ENCODE measurements at places on chromosomes 2 and 18. TPM values are rescaled to one million over a fixed set of nuclear protein-coding genes. Genes with fewer than 3 reads are reported as not detected.
A peak's percentile ranks its signal among the peaks of the same experiment; 100 is the strongest.

Gene VRK2
- total RNA-seq: 29.7 TPM

Gene RRM2
- total RNA-seq: 16.1 TPM

Gene NCKAP5
- total RNA-seq: 0.20 TPM

Gene MYCN
- total RNA-seq: not detected

Gene DCC
- not detected for total RNA-seq

Gene PLEK
- total RNA-seq: 368 TPM

- DNase-seq: peak; percentile 13
- no peak overlapping the region for H3K4me3 ChIP-seq
- H3K27ac ChIP-seq: no peak overlapping the region
- peaks cover 3% of the 10 kb centered on the region for H3K27me3 ChIP-seq
- H3K36me3 ChIP-seq: no peaks in the 10 kb centered on the region
Observed at GRCh38 chr2:102686479-102687439, 67.4 kb downstream of the SLC9A2 start.

- H3K4me3 ChIP-seq: no peak overlapping the region
- H3K36me3 ChIP-seq: no peaks in the 10 kb centered on the region
- DNase-seq: no peak
Observed at GRCh38 chr18:34867520-34867919, 157.4 kb downstream of the DTNA start.

- H3K27me3 ChIP-seq: no peaks in the 10 kb centered on the region
- H3K4me3 ChIP-seq: no peak overlapping the region
- no peak for DNase-seq
- no peaks in the 10 kb centered on the region for H3K36me3 ChIP-seq
Observed at GRCh38 chr2:220259662-220260061, 632.2 kb downstream of the SLC4A3 start.

- no peaks in the 10 kb centered on the region for H3K36me3 ChIP-seq
- no peak overlapping the region for H3K4me3 ChIP-seq
- no peak for DNase-seq
- no peak overlapping the region for H3K27ac ChIP-seq
- H3K27me3 ChIP-seq: no peaks in the 10 kb centered on the region
Observed at GRCh38 chr2:119240311-119241204, 16.9 kb downstream of the STEAP3 start.

- H3K36me3 ChIP-seq: no peaks in the 10 kb centered on the region
- no peaks in the 10 kb centered on the region for H3K27me3 ChIP-seq
- no peak for DNase-seq
- peaks cover 44% of the 10 kb centered on the region for H3K4me1 ChIP-seq
- H3K27ac ChIP-seq: no peak overlapping the region
- no peak overlapping the region for H3K4me3 ChIP-seq
Observed at GRCh38 chr2:29006980-29007301, 25.8 kb downstream of the TOGARAM2 start.
